ENCODE measurements at places on chromosomes 4 and X.

GRCh38 chr4:13893211-13893610, 265.7 kb upstream of the BOD1L1 start:
- DNase-seq, result no peak

- no peak for DNase-seq
Measured at GRCh38 chr4:7922466-7922865, 17.2 kb downstream of the AFAP1 start.

- no peak for DNase-seq
Measured at GRCh38 chr4:187663076-187663475, 332.5 kb upstream of the ZFP42 start.

DNA sequence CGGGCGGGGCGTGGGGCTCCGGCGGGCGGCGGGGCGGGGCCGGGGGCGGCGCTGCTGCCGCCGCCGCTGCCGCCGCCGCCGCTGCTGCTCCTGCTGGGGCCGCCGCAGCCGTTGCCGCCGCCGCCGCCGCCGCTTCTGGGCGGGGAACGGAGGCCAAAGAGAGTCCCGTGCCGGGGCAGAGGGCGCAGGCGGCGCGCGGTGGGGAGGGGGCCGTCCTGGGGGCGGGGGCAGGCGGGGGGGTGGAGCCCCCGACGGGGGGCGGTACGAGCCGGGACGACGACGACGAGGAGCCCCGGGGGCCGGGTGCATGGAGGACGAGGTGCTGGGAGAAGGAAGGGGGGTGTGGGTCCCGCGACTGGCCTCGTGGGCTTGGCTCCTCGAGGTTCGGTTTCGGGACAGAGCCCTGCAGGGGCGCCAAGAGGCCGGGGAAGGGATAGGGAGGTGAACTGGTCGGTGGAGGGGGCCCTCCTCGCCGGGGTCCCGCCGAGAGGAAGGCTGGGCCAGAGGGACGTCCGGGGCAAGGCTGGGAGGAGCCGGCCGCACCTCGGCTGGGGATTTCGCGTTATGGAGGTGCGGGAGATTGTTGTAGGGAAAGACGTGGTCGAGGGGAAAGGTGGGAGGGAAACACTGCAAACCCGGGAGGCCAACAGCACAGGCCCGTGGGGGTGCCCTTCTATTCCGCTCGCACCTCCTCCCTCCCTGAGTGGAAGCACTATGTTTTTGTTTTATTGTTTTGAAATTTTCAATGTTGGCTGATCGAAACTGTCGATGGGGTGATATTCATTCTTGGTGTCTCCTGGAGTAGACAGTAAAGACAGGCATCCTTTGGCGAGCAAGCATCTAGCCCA, 1.9 kb downstream of the BCORL1 start:
- DNase-seq, result peak; percentile 46

DNA sequence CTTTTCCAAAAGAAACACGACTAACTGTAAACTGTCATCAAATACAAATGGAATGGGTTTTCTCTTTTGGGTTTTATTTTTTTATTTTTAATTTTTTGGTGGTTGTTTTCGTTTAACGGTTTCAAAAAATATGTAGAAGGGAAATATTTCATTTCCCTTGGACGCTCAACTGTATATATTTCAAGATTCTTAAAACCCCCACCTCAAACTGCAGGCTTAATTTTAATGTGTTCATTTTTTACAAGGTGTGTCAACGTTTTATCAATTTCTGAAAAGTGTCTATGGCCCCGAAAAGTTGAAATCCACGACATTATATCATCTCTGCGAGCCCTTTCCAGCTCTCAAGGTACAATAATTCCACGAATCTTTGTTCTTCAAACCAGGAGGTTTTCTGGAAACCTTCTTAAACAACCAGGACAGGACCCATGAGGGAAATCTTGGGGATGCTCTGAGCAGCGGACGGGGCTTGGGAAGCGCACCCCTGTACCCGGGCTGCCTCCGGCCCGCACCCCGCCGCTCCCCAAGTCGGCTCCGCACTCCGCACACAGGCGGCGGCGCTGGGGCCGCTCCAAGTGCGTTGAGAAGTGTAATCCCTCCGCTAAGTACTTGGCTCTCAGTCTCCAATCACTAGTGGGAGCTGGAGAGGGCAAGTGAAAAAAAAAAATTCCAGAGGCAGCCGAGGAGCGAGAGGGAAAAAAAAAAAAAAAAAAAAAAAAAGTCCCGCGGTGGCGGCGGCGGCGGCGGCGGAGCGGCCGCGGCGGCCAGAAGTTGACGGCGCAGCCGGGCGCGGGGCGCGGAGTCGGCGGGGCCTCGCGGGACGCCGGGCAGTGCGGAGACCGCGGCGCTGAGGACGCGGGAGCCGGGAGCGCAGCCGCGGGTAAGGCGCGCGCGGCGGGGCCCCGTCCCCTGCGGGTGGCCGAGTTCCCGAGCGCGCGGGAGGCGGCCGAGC, at the start of gene BMPR1B:
Gene BMPR1B (plus strand): TSS at position 764 of the 949 bp plus-strand sequence. CDS start 346,470 bp downstream, outside the sequence.
- DNase-seq, result no peak

GRCh38 chr4:150209140-150209829, 131.0 kb downstream of the DCLK2 start:
- DNase-seq, result no peak

DNA sequence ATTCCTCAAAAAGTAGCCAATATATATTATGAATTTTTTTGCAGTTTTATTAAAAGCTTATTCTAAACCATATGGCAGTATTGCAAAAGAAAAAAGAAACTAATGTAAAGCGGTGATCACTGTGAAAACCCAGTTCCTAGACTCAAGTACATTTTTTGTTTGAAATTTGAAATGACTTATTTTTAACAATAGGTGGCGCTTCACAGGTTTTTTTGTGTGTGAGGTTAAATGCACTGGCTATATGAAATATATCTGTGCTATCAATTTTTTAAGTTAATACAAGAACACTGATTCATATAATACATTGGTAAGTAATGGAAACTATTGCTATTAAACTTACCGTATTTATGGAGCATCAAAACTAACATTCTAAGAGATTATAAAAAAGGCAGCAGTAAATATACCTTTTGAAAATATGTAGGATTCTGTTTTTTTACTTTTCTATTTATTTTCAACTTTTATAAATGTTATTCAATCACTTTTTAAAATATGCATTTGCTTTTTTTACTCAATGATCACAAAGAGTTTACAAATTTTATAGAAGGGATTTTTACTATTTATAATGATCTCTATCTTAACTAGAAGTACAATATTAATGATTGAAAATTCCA, 5.6 kb upstream of the SPRY1 start:
- no peak for DNase-seq

DNA sequence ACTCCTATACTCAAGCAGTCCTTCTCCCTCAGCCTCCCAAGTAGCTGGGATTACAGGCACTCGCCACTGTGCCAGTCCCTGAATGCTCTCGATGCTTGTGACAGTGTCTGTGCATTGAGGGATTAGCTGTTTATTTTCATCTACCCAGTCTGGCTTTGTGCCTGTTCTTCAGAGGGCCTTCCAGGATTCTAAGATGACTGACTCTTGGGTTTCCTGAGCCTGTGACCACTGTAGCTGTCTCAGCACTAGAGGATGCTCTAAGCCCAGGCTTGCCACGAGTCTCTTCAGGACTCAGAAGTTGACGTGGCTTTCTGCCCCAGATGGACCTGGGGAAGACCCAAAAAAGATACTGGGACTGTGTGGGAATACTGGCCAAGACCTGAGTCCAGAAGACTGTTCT, 201.4 kb downstream of the ARHGAP10 start:
- no peak for DNase-seq

- DNase-seq, result no peak
Measured at GRCh38 chr4:70714079-70714887, 7.5 kb upstream of the RUFY3 start.

- no peak for DNase-seq
Measured at GRCh38 chrX:140391313-140391712, 113.6 kb downstream of the SOX3 start.

DNA sequence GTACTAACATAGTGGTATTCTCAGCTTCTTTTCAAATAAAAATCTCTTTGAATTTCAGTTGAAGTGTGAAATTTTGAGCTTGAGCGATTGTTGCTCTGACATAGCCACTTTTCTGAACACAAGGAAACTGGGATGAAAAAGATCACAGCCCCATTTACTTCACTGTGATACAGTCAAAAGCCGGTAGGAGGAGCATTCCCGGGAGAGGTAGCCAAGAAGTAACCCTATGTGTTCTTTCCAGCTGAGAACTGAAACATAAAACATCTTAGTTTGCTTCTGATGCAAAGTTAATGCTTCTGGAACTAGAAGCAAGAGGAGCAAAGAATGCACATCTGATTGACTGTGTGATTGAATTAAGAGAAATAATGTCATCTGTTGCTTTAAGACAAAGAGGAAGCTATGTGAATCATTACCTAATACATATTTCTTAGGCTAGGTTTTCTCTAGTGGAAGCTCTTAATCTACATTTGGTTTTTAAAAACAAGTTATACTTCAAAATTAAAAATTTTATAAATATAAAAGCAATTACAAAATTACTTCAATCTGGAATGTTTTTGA, 88.3 kb upstream of the UNC5C start:
- DNase-seq, result no peak

- no peak for DNase-seq
Measured at GRCh38 chr4:4477391-4477790, 64.5 kb downstream of the STX18 start.

Data from T-helper 9 cell (primary cell).